Inflammatory macrophage treated with lipopolysaccharide for 1 hour (primary cell): ENCODE measurements at places on chromosomes 1 and 21.

- DNase-seq: peak; percentile 39
These were observed 76.1 kb upstream of the SIPA1L2 start for GRCh38 chr1:232705815-232706575.

DNA sequence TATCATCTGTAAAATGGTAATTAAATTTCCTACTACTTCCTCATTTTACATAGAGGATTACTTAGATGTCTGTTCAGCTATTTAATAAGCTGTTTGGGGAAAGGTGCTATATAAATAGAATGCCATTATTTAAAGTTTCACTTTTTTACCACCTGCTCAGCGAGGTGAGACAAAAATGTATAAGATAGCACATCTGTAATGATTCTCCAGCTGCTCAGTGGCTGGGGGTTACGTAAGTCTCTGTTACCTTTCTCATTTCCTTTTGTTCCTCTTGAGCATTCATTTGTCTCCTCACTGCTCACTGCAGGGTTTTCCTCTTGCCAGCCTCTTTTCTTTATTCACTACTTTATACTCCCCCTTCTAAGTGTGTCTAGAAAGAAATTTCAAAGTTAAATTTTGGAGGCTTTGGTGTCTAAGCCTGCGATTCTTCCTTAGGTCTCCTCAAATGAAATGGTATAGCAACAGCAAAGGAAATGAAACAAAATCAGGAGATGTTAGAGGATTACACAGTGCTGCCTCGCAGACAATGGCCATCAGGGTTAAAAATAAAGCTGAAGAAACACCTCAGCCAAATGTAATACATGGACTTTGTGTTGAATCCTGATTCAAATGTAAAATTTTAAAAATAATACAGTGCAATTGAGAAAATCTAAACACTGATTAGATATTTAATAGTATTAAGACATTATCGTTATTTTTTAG lies 6.8 kb downstream of the RGS8 start:
- no peak for DNase-seq

DNA sequence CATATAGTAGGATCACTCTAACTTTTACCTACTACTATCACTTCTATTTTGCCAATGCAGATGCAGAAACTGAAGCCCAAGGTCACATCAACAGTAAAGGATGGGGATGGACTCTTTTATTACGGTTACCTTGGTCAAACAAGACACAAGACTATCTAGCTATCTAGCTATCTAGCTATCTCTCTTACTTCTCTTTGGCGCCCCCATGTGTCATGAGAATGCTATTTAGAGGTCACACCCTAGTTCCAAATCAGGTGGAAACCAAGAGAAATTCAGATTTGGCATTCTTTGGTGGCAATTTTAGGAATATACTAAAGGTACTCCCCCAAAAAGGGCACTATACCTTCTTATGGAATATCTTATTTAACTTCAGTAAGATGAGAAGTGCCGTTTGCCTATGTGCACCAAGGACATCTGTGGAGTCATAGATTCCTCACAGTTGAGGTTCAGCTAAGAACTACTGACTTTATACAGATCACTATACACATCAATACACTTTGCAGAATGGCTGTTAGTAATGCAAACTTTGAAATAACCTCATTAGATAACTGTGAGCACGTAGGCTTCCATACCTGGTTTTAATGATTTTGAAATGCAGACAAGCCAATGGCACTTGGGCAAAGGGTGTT lies 6.7 kb downstream of the ZNF648 start:
- peak; percentile 84 for DNase-seq

- no peak for DNase-seq
These were observed 501.4 kb downstream of the TTLL7 start for GRCh38 chr1:83497563-83497962.

- DNase-seq: no peak
These were observed 4.8 kb upstream of the IL24 start for GRCh38 chr1:206892351-206892984.

- DNase-seq: no peak
These were observed 37.5 kb downstream of the TRAPPC10 start for GRCh38 chr21:44049606-44050005.

DNA sequence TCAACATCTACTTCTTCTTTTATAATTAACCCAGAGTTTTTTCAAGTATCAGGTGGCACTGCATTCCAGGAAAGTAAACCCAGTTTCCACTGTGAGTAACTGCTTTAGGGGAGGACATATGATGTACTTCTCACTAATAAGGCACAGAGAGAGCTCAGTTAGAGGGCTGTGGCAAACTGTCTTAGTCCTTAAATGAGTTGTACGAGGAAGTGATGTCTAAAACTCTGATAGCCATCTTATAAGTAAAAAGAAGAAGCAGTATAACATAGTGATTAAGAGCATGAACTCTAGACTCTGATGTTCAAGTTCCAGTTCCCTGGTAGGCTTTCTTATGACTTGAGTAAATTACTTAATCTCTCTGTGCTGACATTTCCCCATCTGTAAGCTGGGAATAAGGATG lies 58.7 kb upstream of the PTGS2 start:
- DNase-seq: peak; percentile 75

DNA sequence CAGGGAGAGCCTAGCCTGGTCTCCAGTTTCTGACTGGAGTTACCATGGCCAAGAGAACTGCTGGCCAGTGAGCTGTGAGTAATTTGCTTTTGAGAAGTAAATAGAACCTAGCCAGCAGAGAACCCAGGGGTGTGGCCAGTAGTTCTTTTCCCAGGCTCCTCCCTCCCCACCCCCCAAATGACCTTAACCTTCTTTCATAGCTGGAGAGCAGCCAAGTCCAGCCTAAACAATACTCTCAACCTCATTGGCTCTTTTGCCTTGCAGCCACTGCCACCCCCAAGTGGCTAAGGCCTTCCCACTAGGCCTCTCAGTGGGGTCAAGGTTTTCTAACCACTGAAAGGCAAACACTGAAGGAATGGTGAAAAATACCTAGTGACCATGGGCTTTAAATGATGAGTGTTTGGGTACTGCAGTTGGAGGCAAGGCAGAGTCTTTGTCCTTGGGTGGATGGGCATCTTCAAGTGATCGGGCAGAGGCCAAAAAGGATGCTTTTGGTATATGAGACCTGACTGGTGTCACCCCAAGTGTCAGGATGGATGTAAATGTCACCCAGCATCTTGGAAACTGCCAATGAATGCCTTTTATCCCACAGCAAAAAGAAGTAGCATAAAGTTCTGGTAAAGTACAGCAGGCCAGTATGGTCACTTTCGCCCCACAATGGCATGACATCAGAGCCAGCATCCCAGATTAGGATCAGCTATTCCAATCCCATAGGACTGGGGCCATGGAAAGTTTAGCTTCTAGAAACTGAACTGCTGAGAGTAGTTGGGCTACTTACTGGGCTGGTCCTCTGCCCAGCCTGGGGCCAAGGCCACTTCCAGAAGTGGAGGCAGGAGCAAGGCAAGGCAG lies 3.5 kb upstream of the PIGV start:
- DNase-seq: peak; percentile 27

DNA sequence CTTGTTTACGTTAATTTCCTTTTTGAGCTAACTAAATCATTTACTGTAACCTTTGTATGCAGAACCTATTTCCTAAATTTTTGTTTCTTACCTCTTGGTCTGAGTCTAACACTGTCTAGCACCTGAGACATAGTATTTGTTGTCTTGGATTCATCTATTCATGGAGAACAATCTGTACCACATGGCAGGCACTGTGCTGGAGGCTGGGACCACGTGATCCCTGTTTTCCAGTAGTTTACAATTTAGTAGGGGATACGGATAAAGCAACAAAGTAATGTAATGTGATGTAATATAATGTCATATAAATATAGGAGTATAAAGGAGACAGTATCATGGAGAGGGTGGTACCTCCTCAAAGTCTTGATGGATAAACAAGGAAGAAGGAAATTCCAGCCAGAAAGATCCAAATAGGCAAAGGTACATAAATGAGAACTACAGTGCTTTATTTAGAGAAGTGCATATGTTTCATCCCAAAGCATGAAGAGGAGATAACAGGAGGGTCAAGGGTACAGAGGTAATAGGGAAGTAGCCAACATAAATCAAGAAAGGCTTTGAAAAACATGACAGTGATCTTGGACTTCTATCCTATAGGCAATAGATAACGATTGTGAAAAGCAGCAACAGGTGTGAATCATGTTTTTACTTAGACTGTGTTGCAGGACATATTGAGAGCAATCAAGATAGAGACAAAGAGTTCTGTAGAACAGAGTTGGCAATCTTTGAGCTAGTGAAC lies 25.9 kb upstream of the CLCA4 start:
- DNase-seq: no peak

- DNase-seq: no peak
These were observed 21.3 kb upstream of the PHTF1 start for GRCh38 chr1:113780374-113781146.

GRCh38 chr1:181714428-181714827 lies 231.1 kb downstream of the CACNA1E start:
- DNase-seq: no peak

DNA sequence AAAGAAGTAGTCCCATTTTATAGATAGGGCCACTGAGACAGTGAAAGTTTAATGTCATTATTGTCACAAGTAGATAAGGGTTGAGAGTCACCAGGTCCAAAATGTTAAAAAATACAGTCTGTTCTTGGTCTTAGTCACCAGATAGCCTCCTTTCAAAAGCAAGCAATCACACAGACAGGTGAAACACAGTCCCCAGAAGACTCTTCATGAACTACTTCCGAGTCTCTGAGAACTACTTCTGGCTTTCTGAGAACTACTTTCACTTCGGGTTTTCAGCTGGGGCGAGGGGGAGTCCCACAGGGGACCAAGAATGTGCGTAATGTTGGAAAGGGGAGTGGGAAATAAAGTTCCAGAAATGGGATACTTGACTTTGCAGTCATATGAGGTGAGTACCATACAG lies 143.2 kb downstream of the HHIPL2 start:
- no peak for DNase-seq

- no peak for DNase-seq
These were observed 14.2 kb upstream of the TMEM125 start for GRCh38 chr1:43255438-43256210.

- DNase-seq: no peak
These were observed 11.7 kb upstream of the PODN start for GRCh38 chr1:53050310-53050709.

- no peak for DNase-seq
These were observed 41.9 kb downstream of the FAM163A start for GRCh38 chr1:179785031-179785431.

DNA sequence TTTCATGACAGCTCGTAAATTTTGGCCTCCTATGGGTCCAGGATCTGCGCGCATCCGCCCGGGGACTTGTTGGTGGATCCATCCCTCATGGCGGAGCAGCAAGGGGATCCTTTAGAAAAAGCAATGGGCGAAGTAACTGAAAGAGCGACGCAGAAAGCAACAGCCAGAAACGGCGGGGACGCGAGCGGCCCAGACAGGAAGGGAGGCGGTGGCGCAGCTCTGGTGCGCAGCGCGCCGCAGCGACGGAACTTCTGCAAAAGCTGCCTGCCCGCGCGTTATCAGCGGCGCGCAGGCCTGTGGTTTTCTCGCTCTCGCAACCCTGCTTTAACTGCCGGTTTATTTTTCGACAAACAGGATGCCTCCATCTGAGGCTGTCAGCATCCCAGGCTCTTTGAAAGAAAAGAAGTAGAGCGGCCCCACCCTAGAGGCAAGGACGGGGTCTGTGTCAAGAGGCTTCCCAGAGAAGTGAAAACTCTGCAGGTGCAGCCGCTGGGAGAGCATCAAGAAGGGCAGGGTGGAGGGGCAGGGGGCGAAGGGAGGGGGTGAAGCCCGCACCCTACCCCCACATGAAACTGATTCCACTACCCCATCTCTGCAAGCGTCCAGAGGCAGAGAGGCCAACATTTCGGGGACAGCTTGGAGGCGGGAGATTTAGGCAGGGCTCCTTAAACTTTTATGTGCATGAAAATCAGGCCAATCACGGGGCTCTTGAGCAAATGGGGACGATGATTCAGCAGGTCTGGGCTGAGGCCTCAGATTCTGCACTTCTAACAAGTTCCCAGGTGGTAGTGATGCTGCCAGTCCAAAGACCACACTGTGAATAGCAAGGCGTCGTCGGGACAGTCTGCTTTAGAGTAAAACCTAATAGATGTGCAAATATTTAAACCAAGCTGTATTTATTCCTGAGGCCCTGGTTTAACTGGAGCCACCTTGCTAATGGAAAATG lies 22.2 kb downstream of the RUNX1 start:
- DNase-seq: peak; percentile 67

GRCh38 chr1:151827853-151828252 lies 3.7 kb downstream of the RORC start:
- DNase-seq: no peak

- no peak for DNase-seq
These were observed 243 bp downstream of the C1orf21 start for GRCh38 chr1:184387069-184387475.

- DNase-seq: no peak
These were observed 14.0 kb downstream of the GTF2B start for GRCh38 chr1:88877382-88877825.

DNA sequence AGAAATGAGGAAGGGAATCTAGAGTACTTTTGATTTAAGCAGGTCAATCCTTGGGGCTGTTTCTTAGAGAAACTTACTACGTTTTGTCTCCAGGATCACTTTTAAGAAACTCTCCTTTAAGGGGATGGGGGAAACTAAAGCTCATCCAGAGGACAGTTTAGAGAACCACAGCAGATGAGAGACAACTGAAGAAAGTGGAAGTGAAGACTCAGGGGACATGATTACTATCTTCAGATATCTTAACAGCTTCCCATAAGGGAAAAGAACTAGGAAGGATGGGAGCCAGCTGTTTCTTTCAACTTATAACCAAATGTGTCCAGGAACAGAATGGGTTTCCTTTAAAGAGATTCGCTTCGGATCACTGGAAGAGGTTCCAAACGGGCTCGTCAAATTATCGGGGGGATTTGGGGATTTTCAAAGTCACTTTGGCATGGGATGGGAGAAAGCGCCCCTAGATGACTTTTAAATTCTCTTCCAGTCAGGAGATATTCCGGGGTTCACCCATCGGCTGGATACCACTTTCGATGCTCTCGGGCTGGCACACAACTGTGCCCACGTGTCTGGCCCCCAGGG lies 1.2 kb downstream of the SCMH1 start:
- DNase-seq: peak; percentile 17

DNA sequence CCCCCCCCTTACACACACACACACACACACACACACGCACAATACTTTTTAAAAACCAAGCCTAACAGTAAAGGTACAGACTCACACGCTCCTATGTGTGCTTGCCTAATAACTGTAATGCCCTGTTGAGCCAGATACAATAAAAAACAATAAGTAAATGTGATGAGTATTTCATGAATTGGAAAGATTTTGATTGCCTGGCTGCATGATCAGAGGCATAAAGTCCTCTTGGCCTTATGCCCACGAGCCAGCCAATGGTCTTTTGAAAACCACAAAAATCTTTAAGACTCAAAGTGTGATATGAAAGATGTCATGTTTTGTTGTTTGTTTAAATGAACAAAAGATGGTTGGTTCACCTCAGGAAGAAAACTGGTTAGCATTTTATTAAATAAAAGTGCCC lies 441.9 kb upstream of the ZRANB2 start:
- no peak for DNase-seq

GRCh38 chr1:175073061-175073460 lies 5.4 kb downstream of the TNN start:
- DNase-seq: peak; percentile 74

GRCh38 chr1:5565281-5566125 lies 426.7 kb downstream of the NPHP4 start:
- no peak for DNase-seq
